Activated CD4-positive, alpha-beta T cell treated with anti-CD3 and anti-CD28 coated beads for 24 hours (primary cell): ENCODE measurements at places on chromosomes 6 and 20.

DNA sequence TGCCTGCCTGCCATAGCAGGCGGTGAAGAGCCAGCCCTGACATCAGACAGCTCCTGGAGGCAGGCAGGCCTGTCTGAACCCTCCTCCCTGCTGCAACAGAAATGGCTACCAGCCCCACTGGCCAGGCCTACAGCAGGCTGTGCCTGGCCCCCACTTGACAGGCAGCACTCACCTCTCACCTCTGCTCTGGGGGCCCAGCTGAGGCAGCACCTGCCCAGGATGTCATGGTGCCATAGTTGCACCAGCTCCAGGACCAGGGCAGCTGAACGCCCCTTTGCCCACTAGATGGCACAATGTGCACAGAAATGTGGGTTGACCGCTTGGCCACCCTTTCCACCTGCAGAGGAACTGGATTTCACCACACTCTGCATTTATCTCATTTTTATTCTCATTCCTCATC lies 30.6 kb downstream of the MRPL14 start:
- DNase-seq, result peak; percentile 63

- no peak for DNase-seq
These were observed 61.2 kb downstream of the TNFAIP3 start for GRCh38 chr6:137928286-137928685.

DNA sequence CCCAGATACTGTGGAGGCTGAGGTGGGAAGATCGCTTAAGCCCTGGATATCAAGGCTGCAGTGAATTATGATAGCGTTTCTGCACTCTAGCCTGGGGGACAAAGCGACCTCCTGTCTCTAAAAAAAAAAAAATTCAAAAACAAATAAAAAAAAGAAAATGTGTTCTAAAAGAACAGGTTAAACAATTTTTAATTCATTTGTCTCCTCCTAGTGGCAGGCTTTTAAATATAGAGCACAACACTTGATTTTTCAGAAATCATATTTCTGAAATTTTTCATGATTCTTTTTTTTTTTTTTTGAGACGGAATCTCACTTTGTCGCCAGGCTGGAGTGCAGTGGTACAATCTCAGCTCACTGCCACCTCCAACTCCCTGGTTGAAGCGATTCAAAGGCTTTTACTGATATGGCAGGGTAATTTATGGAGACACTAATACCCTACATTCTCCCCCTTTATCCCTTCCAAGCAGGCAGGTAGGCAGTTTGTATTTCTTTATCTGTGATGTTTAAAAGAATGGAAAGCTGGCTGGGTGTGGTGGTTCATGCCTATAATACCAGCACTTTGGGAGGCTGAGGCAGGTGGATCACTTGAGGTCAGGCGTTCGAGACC lies 8.7 kb upstream of the GTF3C6 start:
- no peak for DNase-seq

GRCh38 chr6:126540161-126540560 lies 200.2 kb downstream of the CENPW start:
- DNase-seq, result no peak

- no peak for DNase-seq
These were observed 452.8 kb upstream of the FLRT3 start for GRCh38 chr20:14790190-14790589.

DNA sequence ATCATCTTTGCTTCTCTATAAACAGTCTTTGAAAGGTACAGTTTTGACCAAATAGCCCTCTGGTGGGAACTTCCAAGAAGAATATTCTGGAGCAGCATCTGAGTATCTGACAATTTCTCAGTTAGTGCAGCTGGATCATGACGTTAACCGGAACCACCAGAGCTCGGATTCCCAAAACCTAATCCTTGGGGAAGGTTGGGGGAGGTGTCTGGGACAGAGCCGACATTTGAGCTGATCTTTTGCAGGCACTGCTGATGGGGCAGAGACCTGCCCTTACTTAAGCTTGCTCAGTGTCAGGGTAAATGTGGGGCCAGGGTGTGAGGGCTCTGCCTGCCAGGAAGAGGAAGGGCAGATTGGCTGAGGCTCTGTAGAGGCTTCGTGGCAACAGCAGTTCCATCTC lies 416.6 kb downstream of the DHX35 start:
- no peak for DNase-seq

DNA sequence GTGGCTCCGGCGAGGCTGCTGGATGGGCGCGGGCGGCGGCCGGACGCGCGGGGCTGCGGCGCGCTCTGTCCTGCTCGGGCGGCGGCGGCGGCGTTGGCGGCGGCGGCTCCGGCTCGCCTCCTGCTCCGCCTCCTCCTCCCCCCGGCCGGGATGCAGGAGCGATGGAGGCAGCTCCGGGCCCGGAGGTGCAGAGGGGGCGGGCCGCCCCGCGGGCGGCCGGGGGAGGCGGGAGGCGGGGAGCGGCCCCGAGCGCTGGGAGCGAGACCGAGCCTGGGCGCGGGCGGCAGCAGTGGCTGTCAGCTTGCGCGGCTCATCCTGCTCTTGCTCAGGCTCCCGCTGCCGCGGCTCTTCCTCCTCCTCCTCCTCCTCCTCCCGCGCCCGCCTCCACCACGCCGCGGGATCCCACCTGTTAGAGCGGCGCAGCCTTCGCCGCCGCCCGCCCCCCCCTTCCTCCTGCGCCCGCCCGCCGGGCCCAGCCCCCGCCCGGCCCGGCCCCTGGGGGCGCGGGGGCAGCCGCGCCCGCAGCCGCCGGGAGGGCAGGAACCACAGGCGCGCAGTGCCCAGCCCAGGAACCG lies at the start of gene NOL4L:
NOL4L (minus strand) TSS at position 323 of the 575 bp plus-strand sequence. CDS start 443 bp downstream, outside the sequence.
- no peak for DNase-seq

DNA sequence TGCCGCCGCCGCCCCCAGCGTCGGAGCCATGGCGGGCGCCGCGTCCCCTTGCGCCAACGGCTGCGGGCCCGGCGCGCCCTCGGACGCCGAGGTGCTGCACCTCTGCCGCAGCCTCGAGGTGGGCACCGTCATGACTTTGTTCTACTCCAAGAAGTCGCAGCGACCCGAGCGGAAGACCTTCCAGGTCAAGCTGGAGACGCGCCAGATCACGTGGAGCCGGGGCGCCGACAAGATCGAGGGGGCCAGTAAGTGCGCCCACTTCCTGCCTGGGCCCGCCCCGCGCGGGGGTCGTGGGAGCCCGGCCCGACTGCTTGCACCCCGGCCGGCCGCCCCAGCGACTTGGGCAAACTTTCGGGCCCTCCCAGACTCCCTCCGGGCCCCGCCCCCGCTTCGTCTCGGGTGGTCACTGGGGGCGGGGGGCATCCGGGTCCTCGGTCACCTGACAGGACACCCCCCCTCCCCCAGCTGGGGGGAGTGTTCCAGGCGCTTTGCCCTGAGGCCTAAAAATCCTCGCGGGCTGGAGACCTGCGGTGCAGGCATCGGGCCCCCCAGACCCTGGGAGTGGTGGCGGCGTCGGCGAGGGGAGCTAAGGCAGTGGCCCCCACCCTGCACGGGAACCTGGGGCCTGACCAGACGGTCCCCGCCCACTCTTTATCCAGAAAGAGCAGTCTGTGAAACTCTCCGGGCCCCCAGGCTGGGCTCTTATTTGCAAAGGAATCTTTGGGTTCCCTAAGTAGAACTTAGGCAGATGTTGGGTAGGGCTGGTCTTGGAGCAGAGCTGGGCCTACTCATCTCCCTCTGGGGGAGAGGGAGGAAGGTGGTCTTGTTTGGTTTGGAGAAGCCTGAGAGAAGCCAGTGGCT lies 501 bp downstream of the PLCG1 start:
- DNase-seq, result no peak

DNA sequence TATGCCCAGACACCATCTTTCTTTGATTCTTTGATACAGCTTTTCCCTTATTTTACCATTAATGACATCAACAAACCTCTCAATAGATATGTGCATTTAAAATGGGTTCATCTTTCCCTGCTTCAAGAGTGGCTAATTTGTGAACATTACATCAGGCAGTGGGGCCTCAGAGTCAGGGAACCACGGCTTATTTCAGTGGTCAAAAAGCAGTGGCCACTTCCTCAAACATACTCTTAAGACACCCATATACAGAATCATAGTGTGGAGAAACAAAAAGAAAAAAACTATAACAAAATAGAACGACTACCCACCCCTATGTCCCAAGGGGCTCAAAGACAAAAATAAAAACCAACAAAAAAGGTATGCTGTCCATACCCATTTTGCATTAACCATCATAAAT lies 12.9 kb downstream of the SALL4 start:
- DNase-seq, result no peak

DNA sequence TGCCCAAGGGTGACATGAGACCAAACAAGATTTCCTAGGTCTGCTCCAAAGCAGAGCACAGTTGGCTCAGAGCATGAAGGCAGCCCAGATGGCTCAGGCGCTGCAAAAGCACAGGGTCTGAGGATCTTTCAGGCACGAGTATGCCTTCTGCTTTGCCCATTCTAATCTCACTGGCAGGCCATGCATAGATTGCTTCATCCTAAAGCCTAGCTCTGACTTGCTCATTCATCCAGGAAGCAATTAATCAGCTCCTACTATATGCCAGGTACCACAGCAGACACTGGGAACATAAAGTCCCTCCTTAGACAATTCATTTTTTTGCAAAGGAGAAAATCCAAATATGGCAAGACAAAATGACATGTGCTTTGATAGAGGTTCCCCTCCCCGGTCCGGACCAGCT lies 31.2 kb downstream of the GPLD1 start:
- DNase-seq, result no peak

- no peak for DNase-seq
These were observed 440.2 kb upstream of the FLRT3 start for GRCh38 chr20:14777591-14777990.

DNA sequence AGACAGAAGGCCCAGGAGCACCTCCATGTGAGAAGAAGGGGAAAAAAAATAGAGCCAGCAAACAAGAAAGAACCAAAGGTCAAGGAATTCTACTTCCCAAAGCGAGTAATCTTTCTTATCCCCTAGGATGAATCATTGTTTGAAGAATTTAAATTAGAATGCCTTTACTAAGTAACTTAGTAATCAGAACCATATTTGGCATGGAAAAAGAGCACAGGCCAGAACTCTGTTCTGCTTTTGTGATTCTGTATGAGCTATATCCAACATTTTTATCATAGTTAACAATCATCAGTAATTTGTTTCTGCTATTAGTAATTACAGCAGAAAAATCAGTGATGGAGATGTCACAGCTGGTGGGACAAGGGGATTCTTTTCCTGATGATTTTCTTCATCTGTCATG lies 228.8 kb upstream of the FAM83B start:
- no peak for DNase-seq

DNA sequence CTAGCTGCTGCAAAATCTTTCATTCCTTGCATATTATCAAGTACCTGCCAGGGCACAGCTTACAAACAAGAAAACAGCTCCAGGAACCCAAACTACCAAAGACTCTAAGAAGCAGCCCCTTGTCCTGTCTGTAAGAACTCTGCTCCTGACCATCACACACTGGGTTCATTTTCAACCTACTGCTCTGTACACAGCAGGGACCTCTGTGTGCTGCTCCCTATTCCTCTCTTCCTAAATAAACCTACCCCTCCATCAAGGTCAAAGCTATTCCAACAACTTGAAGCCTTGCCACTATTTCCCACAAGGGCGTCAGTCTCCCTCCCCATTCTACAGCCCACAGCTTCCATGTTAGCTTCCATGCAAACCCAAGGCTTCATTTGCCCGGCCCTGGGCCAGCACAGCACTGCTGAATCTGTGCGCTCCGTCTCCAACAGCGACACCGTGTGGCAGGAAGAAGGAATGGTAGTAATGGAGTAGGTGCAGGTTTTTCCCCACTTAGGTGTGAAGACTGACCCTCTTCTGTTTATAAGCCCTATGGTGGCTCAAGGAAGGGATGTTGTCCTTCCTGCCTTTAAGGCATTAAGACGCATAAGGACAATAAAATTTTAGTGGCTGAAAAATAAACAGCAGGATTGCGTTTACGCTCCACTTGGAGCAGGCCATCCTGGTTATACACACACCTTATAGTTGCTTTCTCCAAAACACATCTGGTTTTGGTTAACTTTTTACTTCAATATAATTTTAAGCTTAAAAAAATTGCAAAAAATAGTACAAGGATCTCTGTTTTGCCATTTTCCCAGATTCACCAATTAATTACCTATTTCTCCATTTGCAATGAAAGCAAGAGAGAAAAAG lies 115.2 kb upstream of the NXT1 start:
- peak; percentile 12 for DNase-seq

- no peak for DNase-seq
These were observed 306.4 kb downstream of the COL12A1 start for GRCh38 chr6:74899416-74899815.

GRCh38 chr6:139147628-139148027 lies 12.7 kb downstream of the HECA start:
- DNase-seq, result no peak

DNA sequence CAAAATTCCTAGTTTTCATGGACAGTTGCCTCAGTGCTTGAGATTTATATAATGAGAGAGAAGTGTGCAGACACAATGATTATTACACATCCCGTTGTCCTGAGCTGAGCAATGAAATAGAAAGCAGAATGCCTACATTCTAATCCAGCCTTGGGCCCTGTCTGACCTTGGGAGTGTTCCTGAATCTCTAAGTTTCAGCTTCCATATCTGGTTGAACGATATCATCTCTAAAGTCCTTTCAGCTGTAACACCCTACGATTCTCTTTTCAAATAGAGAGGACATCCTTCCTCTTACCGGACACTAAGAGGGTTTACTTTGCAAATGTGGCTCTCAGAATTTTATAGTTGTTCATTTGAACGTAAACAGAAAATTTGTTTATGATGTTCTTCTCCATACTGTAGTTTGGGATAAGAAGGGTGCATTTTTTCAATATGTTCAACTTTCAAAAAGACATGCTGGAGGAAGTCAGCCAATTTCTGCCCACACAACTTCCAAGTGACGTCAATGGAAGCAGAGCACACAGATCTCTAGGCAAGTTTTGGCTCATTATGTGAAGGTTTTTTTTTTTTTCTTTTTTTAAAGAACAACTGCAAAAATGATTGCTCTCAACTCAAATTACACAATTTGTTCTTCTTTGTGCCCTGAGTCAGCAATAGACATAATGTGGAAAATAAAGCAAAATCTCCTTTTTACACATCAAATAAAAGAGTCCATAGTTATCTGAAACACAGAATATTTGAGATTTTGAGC lies 50.4 kb downstream of the PDE7B start:
- DNase-seq, result no peak

GRCh38 chr20:50146732-50147662 lies 6.5 kb downstream of the PEDS1 start:
- peak; percentile 56 for DNase-seq

DNA sequence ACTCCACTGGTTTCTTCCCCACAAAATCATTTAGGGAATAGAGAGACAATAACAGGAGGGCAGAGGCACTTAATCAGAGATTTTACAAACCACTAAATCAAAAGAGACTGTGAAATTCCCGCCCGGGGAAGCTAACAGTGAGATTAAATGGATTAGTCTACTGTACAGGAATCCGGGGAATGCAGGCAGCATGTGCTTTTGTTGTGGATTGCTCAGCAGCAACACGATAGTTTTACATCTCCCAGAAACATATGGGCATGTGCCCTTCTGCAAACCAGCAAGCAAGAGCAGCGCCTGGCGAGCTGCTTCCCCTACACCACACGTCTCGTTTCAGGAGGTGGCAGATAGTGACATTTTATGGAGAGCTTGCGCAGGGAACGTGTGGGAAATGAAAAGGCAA lies 382.3 kb downstream of the CD83 start:
- DNase-seq, result no peak
